T-helper 2 cell (primary cell): ENCODE measurements at places on chromosomes 2 and 18.

GRCh38 chr2:58553937-58554336 lies 312.8 kb upstream of the FANCL start:
- no peak for DNase-seq

DNA sequence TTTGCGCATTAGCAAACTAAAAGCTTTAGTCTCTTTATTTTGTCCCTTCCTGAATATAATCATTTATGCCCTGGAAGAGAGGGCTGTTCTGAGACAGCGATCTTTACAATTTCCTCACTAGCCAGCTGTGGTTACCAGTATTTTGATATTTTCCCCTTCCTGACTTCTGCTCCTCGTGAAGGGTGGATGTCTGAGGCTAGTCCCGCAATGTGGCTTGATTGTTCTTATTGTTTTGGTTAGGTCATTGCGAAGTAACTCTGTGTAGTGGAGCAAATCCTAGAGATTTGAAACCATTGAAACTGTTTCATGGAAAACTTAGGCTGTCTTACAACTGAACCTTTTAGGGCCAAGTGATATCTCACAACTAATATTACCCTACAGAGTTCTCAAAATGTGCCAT lies 2.4 kb downstream of the MRPL33 start:
- DNase-seq: no peak

- DNase-seq: no peak
These were observed 1712.8 kb upstream of the TMEFF2 start for GRCh38 chr2:193907561-193907960.

DNA sequence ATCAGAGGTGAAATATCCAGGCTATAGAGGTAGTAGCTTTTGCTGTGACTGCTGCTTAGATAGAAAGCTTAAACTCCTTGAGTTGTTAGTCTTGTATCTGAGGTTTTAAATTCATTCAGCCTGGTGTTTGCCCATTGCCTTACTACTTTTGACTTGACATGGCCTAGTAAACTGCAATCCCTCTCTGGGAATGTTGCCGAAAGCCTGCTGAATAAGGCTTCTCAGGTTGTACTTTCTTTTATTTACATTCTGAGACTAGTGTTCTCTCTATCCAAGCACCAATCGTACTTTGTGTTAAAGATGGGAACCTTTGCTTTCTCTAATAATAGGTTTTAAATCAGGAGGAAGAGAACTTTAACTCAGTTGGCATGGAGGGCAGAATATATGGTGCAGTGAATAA lies 357.6 kb upstream of the CWC22 start:
- no peak for DNase-seq

- no peak for DNase-seq
These were observed 60.6 kb upstream of the DARS1 start for GRCh38 chr2:136045835-136046570.

- DNase-seq: no peak
These were observed 395.6 kb upstream of the TRIB2 start for GRCh38 chr2:12320991-12321641.

DNA sequence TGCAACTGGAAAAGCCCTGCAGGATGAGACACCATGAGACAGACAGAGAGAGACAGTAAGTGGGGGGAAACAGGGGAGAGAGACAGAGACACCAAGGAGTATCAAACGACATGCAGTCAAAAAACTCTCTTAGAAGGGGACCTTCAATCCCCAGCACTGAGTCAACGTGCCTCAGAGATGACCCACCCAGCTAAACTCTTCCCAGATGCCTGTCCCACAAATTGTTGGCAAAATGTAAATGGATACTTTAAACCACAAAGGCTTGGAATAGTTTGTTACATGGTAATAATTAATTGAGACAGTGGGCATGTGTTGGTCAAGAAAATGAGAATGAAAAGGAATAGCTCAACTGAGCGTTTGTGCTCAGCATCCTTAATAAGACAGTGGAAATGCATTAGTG lies 98.3 kb downstream of the GRB14 start:
- DNase-seq: no peak

- no peak for DNase-seq
These were observed 60.7 kb downstream of the INPP4A start for GRCh38 chr2:98505311-98505808.

GRCh38 chr2:10971888-10972260 lies 60.1 kb downstream of the KCNF1 start:
- no peak for DNase-seq

DNA sequence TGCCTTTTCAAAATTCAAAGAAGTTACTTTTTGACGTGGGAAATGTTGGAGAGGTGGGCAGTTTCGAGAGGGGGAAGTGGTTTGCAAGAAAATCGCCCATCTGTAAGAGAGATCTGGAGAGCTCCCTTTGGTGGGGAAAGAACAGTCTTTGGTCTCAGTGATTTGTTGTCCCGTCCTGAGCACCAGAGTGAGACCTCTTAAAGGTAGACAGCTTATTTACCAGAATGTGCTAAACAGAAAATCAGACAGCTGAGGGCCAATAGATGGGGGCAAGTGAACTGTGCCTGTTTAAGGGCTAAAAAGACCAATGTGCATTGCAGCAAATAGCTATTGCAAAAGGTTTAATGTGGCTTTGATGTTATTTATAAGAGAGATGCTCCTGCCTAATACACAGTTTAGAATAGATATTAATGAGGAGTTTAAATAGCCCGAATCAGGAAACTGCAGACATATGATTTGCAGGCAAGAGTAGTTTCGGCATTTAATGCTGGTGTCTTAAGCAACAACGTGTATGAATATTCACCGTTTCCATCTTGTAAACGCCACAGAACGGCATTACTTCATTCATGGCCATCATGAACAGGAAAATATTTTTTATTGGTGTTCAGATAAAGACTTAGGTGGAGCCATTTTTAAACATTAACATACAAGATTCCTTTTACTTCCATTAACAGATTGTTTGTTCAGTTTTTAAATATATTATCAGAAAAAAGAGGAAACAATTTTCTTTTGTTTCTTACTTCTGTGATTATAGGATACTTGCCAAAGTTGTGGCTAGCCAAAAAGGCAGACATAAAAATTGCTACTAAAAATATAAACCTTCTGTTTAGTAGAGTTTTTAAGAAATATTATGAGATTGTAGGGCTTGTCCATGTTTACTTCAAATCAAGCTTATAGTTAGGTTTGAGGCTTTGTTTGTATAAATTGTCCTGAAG lies 29.6 kb downstream of the ARHGAP15 start:
- DNase-seq: no peak

DNA sequence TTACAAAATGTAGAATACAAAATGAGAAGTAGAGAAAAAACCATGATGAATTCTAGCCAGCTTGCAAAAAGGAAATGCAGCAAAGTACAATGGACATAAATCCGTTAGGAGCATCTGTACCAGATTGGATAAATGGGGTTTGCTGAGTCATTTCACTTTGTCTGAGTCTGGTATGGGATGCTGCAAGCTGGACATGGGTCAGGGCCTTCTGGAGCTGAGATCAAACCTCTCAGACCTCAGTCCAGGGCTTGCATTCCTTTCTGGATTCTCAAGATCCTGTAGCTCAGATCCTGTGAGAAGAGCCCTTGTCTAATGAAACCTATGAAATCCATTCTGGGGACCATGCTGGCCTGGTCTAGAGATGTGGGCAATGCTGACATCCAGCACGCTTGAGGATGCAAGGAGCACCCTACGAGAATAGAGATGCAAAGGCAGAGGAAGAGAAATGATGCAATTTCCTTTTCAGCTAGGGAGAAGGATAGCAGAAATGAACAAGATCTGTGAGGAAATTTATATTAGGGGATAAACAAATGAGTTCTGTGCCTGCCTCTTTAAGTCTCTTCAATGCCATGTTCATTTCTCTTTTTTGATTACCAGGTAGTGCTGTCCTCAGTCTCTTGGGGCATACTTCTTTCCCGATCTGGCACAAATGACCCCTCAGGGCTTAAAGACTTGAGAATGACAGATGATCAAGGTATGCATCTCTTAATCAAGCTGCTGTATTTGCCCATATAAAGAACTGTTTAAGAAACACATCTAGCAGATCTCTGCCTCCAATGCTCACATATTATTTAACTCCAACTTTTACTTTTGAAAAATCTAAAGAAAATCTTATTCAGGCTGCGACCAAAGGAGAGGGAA lies 230.4 kb downstream of the MEIS1 start:
- DNase-seq: no peak

DNA sequence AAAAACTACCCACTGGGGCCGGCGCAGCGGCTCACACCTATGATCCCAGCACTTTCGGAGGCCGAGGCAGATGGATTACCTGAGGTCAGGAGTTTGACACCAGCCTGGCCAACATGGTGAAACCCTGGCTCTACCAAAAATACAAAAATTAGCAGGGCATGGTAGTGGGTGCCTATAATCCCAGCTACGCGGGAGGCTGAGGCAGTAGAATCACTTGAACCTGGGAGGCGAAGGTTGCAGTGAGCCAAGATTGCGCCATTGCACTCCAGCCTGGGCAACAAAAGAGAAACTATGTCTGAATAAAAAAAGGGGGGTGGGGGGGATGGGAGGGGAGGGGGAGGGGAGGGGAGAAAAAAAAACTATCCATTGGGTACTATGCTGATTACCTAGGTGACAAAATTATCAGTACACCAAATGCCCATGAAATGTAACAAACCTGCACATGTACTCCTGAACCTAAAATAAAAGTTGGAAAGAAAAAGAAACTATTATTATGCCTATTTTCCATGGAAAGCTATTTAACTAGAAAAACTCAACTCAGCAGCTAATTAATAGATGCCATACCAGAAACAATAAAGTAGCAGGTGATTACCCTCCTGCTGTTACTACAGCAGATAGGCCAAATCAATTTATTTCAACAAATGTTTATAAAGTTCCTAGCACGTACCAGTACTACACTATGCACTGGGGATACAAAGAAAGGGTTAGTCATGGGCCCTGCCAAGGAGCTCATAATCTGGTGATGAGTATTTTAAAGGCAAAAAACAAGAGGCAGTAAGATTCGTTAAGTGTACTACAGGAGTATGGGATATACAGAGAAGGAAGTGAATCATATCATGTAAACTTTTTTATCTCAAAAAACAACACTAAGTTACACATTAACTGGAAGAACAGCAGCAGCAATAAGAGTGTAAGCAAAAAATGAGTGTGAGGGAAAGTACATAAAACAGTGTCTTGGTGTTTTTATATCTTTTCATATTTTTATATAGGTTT lies 112.8 kb upstream of the SLC39A10 start:
- DNase-seq: no peak

DNA sequence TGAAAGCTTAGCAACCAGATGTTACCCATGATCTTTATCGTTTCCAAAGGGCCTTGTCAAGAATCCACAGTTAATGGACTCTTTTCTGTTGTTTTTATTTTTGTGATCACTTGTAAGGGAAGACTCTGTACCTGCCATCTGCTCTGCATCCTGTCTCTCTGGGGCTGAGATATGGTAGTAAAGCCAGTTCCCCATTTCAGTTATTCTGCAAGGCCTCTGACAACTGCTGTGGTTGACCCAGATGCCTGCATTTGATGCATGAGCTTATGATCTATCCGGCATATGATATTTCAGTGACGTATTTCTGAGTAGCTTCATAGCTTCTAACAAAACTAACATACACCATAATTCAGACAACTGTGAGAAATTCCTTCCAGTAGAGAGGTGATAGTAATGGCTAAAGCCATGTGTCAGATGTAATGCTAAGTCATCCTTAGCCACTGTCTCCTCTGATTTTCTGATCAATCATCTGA lies 105.1 kb downstream of the TPO start:
- DNase-seq: no peak

- DNase-seq: no peak
These were observed 9.0 kb downstream of the CUL3 start for GRCh38 chr2:224576088-224576715.

DNA sequence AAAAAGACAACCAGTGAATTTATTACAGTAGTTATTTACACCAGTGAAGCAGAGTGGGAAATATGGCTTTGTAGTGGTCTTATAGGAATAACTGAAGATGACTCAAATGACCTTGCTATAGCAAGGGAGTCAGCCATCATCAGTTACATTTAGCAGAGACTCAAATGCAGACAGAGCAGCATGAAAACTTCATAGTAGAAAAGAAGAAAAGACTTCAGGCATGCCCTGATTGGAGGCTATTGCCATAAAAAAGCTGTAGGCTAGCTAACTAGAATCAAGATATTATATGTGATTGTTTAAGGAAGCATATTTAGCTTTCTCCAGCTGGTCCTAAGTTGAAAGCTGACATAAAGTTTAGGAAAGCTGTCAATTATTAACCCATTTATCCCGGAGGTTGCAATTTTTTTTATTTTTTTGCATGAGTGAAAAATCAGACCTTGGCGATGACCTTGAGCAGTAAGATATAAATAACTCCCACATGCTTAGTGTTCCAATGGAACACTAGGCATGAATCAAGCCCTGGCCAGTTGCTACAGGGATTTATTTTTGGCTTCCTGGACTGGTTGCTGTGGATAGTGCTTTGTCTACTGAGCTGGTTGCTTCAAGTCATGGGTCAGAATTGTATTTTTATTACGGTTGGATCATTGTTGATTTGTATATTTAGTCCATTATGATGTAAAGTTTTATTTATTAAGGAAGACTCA lies 675.6 kb upstream of the VRK2 start:
- DNase-seq: no peak

GRCh38 chr2:99863903-99864270 lies 278.5 kb downstream of the AFF3 start:
- no peak for DNase-seq

- DNase-seq: no peak
These were observed 207.1 kb upstream of the SLC8A1 start for GRCh38 chr2:40658941-40659340.

GRCh38 chr18:35949903-35950627 lies 22.4 kb upstream of the RMP24 start:
- DNase-seq: peak; percentile 28

GRCh38 chr2:159904127-159904958 lies 106.3 kb upstream of the CD302 start:
- peak; percentile 71 for DNase-seq

GRCh38 chr18:10559553-10560451 lies 34.0 kb downstream of the NAPG start:
- no peak for DNase-seq

- no peak for DNase-seq
These were observed 86.2 kb upstream of the CCDC195 start for GRCh38 chr2:224802407-224802806.

DNA sequence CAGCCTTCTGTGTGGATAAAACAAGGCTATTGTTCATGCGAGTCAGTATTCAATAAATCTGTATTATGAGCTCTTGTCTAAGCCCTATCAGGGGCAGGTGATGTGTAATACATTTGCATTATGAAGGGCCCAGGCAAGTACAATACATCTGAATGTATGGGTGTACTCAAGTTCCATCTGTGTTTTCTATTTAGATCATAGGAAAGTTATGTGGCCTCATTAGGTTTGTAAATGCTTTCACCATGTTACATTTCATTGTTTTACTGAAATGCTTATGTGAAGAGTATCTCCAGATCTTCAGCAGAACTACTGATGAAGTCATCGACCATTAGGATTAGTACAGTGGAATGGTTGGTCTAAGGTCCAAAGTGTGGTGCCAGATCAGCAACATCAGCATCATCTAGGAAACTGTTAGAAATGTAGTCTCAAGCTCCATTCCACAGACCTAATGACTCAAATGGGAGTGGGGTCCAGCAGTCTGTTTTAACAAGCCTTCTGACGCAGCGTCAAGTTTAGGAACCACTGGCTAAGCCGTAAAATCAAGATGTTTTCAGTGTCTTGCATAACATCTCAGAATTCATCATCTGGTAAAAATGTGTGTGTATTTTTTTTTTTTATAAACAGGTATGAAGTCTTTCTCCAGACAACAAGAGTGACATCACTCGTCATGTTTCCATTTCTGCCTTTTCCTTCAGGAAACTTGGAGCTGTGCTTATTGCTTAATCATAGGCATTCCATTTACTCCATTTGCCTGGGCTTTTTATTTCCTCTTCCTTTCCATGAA lies 80.5 kb downstream of the LYPD6 start:
- no peak for DNase-seq

- no peak for DNase-seq
These were observed at the start of gene SP9 for GRCh38 chr2:174334781-174335251. Gene SP9 (plus strand): TSS chr2:174334954. CDS start chr2:174335093, 139 bp downstream.

GRCh38 chr18:79600596-79600995 lies 79.0 kb upstream of the CTDP1 start:
- no peak for DNase-seq
